ENCODE measurements at places on chromosomes 1 and 21.

DNA sequence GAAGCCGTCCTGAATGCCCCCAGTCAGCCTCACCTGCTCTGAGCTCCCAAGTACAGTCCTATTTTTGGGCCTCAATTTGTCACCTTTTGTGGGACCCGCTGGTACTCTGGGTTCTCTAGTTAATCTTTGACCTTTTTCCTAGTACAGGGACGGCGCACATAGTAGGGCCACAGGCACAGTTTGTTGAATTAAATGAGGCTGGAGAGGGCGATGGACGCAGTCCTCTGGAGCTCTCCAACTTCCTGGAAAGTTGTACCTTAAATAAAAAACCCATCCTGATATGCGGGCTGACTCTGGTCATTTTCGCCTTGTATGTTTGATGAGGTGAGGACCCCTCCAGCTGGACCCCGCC, 4.8 kb downstream of the FAM110D start:
- no peak for DNase-seq

GRCh38 chr1:3639397-3639911, 10.4 kb downstream of the WRAP73 start:
- DNase-seq, result no peak

DNA sequence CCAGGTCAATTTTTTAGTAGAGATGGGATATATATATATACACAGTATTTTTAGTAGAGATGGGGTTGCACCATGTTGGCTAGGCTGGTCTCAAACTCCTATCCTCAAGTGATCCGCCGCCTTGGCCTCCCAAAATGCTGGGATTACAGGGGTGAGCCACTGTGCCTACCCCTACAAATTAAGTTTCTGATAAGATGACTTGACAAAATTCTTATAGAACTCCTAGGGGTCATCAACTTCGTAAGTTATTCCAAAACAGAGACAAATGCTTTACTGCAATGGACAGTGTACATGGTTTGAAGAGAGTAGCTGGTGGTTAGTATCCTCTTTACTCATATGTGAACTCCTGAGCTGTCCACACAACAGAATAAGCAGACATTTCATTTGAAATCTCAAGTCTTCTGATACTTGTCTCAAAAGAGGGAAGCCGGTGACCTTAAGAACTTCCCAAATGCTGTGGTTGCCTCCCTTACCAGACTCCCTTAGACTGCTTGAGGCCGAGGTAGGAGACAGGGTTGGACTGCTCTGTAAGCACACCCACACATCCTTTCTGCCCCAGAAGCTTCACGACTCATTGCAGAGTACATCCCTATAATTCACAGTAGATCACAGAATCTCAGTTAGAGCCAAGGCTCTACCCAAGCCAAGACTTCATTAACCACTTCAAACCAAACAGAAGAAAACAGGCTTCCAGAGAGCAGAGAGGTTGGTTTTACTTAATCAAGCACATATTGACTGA, 244.1 kb upstream of the IRF2BP2 start:
- no peak for DNase-seq

- no peak for DNase-seq
Observed at GRCh38 chr1:230098723-230099122, 31.7 kb downstream of the GALNT2 start.

DNA sequence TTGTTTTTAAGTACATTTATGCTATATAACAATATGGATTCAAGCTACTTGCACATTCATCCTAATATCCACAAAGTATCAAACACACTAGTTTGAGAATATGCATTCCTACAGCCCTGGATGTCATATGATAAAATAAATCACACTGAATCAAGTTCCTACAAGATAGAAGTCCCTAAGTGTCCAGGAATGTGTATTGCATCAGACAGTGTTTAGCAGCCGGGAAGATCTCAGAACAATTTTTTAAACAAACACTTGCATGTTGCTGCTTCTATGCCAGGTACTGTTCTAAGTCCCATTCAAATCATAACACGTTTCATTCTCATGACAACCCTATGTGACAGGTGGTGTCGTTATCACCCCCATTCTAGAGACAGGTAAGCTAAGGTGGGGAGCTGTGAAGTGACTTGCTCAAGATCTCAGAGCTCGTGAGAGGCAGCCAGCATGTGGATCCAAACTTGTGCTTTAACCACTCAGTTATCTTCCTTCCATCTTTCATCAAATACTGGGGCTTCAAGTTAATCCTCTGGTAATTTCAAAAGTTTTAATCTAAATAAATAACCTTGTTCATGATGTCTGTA, 68.3 kb upstream of the KIF26B start:
- DNase-seq, result no peak

Data from NCI-H82 (cell line).